Activated T-helper 9 cell treated with anti-CD3 and anti-CD28 coated beads, Interleukin-2, amount 50 U/mL, for 16 hours (primary cell): ENCODE measurements at places on chromosomes 13 and 19.

DNA sequence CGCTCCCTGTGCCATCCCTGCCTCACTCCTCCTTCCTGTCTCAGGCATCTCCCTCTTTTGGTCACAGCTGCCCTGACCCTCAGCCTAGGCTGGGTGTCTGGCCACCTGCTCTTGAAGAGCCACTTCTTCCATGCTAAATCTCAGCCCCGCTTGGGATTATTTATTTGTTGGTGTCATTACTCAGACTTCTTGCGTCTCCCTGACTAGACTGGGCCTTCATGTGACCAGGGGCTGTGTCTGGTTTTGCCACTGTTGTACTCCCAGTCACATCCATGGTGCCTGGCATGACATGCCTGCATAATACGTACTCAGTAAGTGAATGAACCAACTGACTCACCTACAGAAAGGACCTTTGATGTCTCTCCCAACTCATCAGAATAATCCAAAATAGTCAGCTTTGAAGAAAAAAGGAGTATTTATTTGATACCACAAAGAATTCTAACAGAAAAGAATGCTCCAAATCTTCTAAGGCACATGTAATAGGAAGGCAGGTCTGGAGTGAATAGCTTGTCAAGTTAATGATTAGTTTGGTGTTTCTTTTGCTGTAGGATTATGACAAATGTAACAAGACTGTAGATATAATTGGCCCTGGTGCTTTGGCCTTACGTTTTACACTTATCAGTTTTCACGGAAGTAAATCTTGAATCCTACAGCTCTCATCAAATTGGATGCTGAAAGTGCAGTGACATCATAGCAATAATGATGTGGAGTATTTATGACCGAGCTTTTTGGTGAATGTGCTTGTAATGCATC lies 84.0 kb downstream of the ALOX5AP start:
- DNase-seq, result no peak

DNA sequence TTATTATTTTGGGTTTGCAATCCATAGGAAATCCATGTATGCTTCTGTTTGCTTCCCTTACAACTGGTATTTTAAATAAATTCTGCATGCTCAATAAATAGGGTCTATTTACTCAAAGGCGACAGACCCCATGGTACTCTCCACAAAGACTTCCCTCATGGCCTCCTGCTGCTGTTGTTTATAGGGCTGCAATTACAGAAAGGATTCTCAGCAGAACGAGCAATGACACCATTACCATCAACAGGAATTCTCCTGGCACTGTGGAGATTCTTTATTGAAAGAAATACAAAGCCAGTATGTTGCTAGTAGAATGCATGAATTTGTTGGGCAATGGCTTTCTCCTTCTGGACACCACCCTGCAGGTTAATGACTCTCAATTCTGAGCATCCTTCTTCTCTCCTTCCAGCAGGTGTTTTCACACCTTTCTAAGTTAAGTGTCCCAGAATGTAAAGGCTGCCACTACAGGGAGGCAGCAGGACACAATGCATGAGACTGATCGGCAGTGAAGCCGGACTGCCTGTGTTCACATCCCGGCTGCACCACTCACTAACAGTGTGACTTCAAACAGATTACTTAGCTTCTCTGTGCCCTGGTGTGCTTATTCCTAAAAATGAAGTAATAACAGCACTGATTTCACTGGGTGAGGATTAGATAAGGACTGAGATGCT lies 360.2 kb downstream of the DNAJC15 start:
- DNase-seq, result no peak

DNA sequence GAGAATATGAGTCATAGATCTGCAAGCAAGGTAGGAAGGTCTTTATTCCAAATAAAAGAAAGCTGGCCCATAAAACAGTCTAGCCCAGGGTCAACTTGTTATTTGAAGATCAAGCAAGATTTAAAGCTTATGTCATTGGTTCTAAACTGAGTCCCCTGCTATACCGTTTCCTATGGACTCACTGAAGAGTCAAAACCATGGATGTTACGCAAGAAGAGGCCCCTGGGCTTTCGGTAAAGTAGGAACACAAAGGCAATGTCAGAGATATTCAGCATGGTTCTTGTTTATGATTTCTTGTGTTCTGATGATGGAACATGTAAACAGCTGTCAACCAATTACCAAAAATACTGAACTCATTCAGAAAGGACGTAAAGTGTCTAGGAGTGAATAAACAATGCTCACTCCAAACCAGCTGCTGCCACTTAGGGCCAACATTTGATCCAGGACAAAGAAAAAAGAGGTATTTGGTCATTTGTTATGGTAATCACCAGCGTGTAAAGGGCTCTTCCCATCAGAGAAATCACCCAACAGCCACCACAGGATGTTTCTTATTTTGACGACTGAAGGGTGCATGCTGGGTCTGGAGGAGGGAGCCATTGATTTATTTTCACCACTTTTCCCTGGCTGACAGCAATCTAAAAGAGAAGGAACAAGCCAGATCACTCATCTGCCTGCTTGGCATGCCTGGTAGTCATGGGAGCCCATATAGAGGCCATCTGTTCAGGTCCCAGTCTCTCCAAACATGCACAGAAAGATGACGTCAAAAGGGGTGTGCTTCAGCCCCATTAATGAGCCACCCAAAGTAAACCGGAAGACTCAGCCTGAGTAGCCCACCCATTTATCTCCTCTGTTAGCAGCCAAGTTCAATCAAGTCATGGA lies 68.3 kb downstream of the FGF14 start:
- DNase-seq, result no peak

DNA sequence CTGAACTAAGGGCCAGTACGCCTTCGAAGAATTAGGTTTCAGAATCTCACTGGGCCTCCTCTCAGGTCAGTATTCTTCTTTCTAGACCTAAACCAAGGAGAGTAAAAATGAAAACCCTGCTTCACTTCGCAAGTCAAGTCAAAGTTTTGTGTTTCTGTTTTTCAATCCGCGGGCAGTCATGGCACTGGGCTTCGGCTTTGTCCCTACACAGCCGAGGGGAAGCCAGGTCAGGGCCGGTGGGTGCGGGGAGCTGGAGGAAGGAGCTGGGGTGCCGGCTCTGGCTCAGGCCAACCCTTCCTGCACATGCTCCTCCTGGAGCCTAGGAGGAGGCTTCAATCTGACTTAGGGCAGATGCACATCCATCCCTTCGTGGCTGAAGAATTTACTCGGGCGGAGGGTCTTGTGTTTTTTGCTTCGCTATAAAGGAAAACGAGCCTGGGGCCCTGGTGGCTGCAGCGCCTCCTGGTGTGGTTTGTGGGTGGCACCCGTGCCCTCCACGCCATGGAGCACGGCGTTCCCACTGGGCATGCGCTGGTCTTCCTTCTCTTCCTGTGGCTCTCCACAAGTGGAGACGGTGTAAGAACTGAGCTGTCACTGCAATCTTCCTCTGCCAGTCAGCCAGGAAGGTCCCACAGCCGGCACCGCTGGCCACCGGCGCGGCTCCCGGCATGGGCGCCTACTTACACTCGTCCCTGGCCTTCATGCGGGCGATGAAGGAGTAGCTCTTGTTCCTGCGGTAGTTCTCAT lies 22.5 kb downstream of the C19orf44 start:
- no peak for DNase-seq

DNA sequence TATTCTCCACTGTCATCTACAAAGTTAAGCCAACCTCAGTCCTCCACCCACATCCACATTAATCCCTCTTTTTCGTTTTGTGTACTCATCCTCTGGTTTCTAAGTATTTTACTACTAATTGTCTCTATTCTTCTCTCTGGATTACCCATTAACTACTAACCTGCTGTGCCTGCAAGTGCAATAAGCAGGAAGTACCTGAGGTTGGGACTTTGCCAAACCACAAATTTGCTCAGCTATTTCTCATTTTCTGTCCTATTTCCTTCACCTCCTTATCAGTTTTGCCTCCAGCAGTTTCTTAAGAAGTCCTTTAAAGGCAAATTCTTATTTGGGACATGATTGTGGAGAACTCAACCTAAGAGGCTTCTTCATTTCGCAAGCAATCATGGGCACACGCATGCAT lies 1708.9 kb downstream of the SLITRK5 start:
- no peak for DNase-seq

- no peak for DNase-seq
Measured at GRCh38 chr19:50321831-50322230, 7.3 kb downstream of the KCNC3 start.

DNA sequence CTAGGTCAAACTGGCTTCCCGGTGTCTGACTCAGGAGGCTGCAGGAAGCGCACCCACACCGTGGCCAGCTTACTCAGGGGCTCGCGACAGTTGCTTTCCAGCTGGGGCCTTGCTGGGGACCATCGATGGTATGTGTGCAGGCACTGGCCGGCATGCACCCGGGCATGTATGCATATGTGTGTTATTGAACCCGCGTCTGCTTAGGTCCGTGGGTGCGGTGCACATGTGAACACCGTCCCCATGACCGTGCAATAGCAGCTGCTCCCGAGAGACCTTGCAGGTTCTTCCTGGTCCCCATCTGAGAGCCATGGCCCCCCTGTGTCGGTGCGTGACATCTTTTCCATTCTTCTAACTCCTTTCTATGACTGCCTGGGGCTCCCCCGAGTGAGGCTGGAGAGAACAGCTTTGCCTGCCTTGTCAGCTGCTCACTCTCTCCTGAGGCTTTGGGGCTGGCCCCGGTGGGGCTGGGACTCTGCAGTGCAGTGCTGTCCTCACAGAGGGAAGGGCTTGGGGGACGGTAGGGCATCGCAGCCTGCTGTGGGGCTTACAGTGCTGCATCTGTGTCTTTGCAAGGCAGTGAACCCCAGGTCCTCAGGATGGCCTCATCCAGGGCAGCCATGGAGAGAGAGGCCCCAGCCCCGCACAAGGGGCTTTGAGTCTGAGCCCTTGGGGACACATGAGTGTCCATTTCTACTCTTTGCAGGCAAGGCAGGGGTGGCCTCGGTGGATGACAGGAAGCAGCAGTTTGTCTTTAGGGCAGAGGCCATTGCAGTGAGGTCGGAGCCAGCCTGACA lies 65.1 kb downstream of the CHST8 start:
- DNase-seq, result no peak

GRCh38 chr19:46453661-46454060 lies 17.7 kb downstream of the PNMA8A start:
- DNase-seq, result no peak

DNA sequence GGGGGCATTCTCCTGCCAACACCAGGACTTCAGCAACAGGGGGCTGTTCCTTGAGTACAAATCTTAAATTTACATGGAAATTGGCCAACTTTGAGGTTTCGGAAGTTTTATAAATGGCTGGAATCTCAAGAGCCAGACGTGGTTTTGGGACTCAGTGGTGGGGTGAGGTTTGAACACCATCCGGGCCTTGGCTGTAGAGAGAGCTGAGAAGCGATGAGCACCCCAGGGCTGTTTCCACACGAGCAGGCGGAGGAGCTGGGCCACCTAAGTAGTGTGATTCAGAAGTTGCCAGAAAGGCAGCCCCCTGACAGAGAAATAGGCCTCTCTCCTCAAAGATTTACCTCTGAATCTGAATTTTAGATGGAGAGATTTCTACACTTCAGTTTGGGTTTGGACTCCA lies 89.0 kb downstream of the FGF9 start:
- DNase-seq, result no peak

- no peak for DNase-seq
Measured at GRCh38 chr13:97339988-97340749, 93.8 kb upstream of the RAP2A start.

GRCh38 chr19:54281007-54281728 lies at the start of gene LILRB2:
Gene LILRB2 (minus strand): TSS chr19:54281110. CDS start chr19:54280496, 614 bp downstream.
- no peak for DNase-seq

DNA sequence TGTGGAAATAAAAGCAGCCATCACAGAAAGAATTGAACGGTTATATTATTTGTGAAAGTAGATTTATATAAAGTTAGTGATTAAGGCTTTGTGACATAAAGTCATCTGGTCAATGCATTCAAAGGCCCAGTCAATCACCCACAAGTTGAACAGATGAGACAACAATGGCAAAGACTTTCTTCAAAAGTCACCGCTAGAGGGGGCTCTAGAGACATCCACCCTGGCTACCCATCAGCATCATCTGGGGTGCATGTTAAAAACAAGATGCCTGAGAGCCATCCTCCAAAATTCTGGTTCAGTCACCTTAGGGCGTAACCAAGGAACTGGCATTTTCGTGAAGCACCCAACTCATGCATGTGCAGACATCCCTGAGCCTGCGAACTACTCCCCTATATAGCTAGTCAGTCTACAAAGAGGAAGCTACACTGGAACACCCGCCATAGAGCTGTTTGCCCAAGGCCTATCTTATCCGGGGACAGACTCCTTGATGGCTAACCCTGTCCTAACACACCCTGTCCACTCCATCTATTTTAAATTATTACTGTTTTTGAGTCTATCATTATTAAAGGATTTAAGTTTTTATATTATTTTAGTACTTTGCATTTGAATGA lies 970.5 kb downstream of the UQCRFS1 start:
- no peak for DNase-seq

GRCh38 chr13:30346153-30346788 lies 38.9 kb upstream of the KATNAL1 start:
- DNase-seq, result peak; percentile 31

DNA sequence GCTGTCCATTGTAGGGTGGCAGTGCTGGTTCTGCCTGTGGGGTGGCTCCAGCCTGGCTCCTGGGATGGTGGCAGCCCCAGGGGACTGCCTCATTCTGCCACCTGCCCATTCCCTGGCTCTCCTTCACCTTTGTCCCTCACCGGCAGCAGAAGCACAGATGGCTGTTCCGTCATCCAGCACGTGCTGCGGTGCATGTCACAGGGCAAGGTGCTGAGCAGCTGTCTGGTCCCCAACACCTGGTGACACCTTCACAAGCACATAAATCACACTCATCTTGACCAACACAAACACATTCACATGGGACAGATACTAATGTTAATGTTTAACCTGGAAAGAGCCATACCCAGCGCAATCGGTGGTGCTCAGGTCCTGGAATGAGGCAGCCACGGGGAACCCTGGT lies 126.8 kb downstream of the UQCRFS1 start:
- no peak for DNase-seq

DNA sequence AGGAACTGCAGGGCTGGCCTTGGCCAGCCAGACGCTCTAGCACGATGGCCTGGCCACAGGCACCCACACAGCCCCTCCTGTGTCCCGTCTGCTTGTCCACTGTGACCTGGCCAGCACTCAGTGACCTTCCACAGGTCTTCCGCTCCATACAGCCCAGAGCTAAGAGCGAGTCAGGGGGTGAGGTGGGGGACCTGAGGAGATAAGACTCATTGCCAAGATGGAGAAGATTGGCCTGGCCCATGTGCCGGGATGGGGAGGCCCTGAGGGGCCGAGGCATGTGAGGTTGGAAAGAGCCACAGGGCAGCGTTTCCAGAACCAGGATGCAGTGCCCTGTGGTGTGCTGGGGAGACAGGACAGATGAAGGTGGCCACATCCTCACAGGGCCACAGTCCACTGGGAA lies 10.2 kb upstream of the SLC7A9 start:
- DNase-seq, result no peak

- no peak for DNase-seq
Measured at GRCh38 chr13:95298169-95298965, 2.9 kb downstream of the ABCC4 start.

- DNase-seq, result no peak
Measured at GRCh38 chr19:12880551-12881171, 588 bp downstream of the DNASE2 start.

GRCh38 chr13:84730376-84730775 lies 848.1 kb upstream of the SLITRK1 start:
- no peak for DNase-seq

GRCh38 chr19:38808741-38809140 lies 4.0 kb downstream of the LGALS4 start:
- no peak for DNase-seq

GRCh38 chr13:111590796-111591195 lies 270.4 kb downstream of the TEX29 start:
- no peak for DNase-seq

GRCh38 chr19:5326545-5326944 lies 14.1 kb downstream of the PTPRS start:
- DNase-seq, result no peak

GRCh38 chr13:39144941-39145533 lies 106.8 kb downstream of the NHLRC3 start:
- DNase-seq, result no peak

GRCh38 chr19:49718511-49718910 lies 27.6 kb downstream of the CPT1C start:
- no peak for DNase-seq
